ENCODE measurements at places on chromosomes 12 and 14.

- no peak for DNase-seq
Observed at GRCh38 chr12:22447223-22447622, 97.1 kb downstream of the C2CD5 start.

- no peak for DNase-seq
Observed at GRCh38 chr12:25629341-25629740, 76.3 kb upstream of the LMNTD1 start.

DNA sequence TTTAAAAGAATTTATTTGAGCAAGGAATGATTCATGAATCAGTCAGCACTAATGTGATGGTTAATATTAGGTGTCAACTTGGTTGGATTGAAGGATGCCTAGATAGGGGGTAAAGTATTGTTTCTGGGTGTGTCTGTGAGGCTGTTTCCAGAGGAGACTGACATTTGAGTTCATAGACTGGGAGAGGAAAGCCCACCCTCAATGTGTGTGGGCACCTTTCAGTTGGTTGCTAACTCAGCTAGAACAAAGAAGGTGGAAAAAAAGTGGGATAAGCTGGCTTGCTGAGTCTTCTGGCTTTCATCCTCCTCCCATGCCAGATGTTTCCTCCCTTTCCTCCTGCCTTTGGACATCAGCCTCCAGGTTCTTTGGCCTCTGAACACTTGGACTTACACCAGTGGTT lies 47.2 kb downstream of the TESPA1 start:
- no peak for DNase-seq

DNA sequence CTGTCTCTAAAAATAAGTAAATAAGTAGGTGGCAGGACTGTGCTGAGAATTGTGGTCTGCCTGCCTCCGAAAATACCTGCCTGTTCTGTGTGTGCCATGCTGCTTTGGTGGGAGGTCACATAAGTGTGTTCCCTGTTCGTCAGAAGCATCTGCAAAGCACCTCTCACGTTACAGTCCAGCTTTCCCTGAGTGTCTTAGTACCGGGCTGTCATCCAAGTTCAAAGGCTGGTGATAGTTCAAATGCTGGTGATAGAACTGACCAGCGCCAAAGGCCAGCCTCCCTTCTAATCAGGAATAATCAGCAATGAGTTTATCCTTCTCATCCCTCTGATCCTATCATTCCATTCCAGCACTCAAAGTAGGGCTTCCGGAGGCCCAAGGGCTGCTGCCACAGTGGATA lies 5.6 kb downstream of the CABP1 start:
- no peak for DNase-seq

DNA sequence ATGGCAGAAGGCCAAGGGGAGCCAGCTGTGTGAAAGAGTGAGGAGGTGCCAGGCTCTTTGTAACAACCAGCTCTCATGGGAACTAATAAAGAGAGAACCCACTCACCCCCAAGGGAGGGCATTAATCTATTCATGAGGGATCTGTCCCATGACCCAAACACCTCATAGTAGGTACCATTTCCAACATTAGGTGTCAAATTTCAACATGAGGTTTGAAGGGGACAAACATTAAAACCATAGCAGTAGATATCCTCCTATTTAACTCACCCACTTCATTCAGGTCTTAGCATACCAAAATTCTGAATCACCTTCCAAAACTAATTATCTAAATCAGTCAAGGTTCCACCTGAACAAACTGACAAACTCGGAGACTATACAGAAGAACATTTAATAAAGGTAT lies 75.3 kb downstream of the PPFIA2 start:
- no peak for DNase-seq

GRCh38 chr12:75823475-75823874 lies 208.1 kb downstream of the PHLDA1 start:
- no peak for DNase-seq

DNA sequence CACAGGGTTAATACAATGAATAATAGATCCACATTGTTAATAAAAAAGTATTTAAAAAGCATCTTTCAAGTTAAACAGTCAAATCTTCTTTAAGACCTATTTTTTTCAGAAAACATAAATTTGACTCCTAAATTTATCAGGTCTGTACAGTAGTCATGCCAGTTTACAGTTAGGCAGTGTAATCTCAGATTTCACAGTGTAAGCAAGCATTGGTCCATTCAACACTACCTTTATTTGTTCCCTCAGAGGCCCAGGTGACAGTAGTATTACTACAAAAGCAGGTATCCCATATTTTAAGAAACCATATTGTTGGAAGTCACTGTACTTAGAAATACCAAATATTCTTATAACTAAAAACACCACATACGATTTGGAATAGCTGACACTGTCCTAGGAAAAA lies 6.1 kb downstream of the ATP2B1 start:
- no peak for DNase-seq

DNA sequence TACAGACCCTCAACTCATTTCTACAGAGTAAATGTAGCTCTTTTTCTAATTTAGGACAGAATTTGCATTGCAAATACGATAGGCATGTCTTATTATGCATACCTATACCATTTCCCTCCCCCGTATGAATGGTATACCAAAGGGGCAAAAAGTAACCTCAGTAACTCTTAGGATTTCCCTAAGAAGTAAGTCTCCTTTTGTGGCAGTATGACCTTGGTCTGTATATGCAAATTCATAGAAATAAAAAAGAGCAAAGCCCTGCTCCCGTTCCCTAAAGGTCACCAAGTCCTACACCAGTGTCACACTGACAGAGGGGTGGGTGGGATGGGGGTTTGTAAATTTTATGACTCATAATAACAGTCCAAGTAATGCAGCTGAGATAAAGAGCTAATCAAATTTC lies 365.8 kb upstream of the CCDC196 start:
- DNase-seq, result no peak

- no peak for DNase-seq
Observed at GRCh38 chr14:30333934-30334333, 225.0 kb upstream of the G2E3 start.

GRCh38 chr12:110744151-110744571 lies 1.5 kb upstream of the PPP1CC start:
- DNase-seq, result no peak

GRCh38 chr14:96729889-96730288 lies 67.3 kb upstream of the VRK1 start:
- DNase-seq, result no peak

GRCh38 chr14:50357753-50358395 lies 38.8 kb downstream of the CDKL1 start:
- DNase-seq, result no peak

DNA sequence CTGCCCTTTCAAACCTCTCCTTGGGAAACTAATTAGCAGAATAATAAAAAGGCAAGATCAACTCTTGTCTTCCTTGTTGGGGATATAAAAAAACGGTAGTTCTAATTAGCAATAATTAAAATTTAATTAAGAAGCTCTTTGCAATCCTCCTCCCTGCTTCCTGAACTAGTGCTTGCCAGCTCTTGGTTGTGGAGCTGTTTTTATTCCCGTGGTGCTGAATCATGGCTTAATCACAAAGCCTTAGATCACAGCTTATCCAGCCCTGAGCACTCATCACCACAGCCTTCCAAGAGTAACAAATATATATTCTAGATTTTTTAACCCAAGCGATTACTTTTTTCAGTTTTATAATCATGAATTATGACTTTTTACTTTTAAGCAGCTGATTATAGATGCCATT lies 63.2 kb upstream of the INSM2 start:
- peak; percentile 25 for DNase-seq

DNA sequence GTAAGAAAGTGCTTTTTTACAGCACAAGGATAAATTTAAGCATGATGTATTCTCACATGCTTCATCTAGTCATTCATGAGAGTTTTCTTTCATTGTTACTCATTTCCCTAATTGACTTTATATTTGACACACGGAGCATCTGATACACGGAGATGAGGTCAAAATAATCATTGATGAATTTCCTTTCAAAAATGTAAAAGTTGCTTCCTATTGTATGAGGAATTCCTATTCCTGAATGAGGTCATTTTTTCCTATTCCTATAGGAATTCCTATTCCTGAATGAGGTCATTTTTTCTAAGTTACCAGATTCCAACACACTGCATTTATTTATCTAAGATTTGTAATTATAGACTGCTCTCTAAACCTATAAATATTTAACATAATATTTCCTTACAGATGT lies 316.7 kb upstream of the KITLG start:
- DNase-seq, result no peak
